EH (cell line): ENCODE measurements at places on chromosomes 6 and 20.

DNA sequence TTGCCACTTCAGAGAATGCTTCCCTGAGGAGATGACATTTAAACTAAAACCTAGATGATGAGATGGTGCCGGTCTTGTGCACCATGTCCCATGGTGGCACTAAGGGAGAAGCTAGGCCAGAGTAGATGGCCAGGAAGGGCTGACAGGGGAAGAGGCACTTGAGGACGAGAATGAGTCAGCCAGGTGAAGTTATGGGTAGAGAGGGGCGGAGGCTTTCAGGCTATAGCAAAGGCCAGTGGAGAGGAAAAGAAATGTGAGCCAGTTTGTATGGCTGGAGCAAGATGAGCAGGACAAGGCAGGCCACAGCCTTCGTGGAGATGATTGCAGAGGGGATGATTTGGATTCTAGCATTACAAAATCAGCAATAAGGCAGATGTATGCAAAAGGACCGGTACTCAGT lies 44.7 kb upstream of the ADGRF4 start:
- no peak for DNase-seq

DNA sequence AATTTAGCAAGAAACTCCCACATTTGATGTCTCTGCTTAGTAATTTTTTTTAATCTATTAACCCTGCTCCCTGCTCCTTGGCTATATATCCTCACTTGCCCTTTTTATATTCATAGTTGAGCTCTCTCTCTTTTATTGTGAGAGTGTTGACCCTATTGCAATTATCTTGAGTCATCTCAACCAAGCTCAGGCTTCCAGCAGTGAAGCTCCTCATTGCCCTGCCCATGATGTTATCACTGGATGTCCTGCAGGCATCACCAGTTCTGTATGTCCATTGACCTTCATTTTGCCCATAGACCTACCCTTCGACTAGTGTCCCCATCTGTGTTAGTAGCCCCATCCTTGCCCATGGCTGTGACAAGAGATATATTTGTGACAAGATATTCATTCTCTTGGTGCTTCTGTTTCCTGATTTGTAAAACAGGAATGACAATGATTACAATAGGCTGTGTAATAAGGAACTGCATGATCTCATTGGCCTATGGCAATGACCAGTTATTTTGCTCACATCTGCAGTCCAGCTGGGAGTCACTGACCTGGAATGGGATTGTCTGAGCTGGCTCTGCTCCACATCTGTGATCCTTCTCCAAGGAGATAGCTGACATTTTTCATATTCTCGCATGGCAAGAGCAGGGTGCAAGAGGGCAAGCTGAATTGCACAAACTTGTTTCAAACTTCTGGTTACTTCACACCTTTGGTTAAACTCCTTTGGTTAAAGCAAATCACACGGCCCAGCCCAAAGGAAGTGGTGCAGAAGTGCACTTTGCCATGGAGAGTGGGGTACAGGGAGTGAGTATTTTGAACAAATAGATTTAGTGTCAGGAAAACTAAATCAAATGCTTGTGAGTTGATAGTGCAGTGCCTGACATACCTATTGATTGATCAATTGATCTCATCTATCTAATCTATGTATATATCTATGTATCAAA lies 47.7 kb upstream of the CST5 start:
- DNase-seq, result peak; percentile 54

- peak; percentile 77 for DNase-seq
Measured at GRCh38 chr20:50302341-50303057, 111.9 kb downstream of the CEBPB start.

DNA sequence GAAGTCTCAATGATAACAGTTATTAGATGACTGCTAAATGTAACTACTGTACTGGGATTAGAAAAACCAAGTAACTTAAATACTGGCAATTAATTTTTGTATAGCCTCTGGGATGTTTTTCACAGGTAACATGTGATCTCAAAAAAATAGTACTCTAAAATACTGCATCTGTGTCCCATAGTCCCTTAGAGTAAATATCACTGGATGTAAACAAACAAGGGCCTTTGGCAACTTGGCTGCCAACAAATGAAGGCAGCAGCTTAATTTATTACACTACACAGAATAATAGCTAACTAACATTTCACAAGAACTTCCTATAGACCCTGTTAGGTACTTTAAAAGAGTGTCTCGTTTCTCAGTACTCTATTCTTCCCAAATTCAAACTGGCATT lies 14.0 kb downstream of the ARHGAP18 start:
- no peak for DNase-seq

- DNase-seq, result peak; percentile 61
Measured at GRCh38 chr20:11902285-11902697, 15.4 kb upstream of the BTBD3 start.

GRCh38 chr6:88358846-88359245 lies 192.7 kb upstream of the CNR1 start:
- peak; percentile 43 for DNase-seq

- DNase-seq, result no peak
Measured at GRCh38 chr20:51938559-51939258, 136.4 kb upstream of the SALL4 start.

DNA sequence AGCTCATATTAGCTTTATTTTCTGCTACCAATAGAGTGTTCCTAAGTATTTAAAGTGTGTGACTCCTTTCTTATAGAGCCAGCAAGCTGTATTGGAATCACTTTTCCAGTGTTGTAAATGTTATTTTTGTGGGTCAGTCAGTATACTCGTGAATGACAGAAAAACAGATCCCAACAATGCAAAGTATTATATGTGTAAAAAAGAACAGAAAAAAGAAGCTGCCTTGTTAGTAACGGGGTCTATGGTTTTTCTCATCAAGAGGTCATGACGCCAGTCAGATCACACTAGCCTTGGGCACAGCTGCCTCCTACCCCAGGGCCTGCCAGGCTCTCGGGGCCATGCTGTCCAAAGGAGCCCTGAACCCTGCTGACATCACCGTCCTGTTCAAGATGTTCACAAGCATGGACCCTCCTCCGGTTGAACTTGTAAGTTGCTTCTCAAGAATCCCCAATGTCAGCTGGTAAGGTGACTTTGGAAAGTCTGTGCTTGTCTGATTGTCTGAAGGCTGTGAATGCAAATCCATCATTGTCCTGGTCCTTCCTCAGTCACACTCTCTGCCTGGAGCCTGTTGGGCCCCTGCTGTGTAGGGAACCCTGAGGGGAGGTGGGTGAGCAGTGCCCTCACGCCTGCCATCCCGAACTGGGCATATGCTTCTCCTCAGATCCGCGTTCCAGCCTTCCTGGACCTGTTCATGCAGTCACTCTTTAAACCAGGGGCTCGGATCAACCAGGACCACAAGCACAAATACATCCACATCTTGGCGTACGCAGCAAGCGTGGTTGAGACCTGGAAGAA lies 9.8 kb downstream of the NELFCD start:
- no peak for DNase-seq

GRCh38 chr6:14281811-14282660 lies 164.5 kb downstream of the CD83 start:
- DNase-seq, result no peak

GRCh38 chr6:43846556-43846955 lies 76.5 kb downstream of the VEGFA start:
- DNase-seq, result peak; percentile 51

- peak; percentile 76 for DNase-seq
Measured at GRCh38 chr6:158086504-158087223, 81.4 kb downstream of the SERAC1 start.

DNA sequence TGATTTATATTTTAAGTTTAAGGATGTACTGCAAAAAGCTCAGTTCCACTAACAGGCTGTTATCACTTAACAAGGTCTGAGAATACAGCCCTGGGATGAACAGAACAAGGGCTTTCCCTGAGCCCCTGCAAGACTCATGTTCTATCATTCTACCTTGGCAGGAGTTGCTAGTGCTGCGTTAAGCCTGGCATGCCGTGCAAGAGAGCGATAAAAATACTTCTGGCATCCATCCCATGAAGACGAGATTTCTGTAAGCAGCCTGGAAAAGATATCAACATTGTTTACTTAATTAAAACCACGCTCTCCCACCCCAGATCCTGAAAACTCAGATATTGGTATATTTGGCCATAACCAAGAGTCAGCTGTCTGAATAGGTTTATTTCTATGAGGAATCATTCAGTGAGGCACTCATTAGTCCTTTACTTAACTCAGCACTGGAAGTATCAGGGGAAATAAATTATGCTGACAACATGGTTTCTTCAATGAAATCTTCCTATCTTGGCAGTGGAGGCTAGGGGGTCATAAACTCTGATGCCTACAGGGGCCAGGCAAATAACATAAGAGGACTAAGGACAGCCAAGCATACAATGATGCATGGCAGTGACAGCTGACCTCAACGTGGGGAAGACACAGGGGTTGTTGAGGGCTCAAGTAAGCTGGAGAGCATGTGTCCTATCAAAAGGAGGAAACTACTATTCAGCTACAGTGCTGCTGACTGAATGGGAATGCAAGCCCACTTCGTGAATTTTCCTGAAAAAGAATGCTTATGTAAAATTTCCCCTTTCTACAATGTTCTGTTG lies 37.6 kb upstream of the LYRM2 start:
- no peak for DNase-seq

- no peak for DNase-seq
Measured at GRCh38 chr20:11271319-11271718, 597.5 kb upstream of the JAG1 start.

- no peak for DNase-seq
Measured at GRCh38 chr6:392441-393390, 1.2 kb downstream of the IRF4 start.

- no peak for DNase-seq
Measured at GRCh38 chr20:9981829-9982228, 53.0 kb upstream of the ANKEF1 start.

DNA sequence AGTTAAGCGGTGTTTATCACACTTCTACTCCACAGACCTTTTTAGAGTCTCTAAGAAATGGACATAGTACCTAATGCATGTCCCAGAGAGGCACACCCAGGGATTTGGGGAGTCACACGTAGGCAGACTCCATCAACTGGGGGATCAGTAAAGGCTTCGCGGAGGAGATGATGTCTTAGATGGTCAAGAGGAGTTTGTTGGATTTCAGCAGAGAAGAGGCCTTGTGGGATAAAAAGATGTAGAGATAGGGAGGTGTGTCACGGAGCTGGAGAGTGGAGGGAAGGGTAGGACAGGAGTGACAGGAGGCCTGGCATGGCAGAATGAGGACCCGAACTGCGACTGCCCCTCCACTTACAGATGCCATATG lies 9.1 kb downstream of the DYNLRB1 start:
- DNase-seq, result no peak

GRCh38 chr6:27078734-27079357 lies 168.7 kb upstream of the PRSS16 start:
- peak; percentile 71 for DNase-seq

DNA sequence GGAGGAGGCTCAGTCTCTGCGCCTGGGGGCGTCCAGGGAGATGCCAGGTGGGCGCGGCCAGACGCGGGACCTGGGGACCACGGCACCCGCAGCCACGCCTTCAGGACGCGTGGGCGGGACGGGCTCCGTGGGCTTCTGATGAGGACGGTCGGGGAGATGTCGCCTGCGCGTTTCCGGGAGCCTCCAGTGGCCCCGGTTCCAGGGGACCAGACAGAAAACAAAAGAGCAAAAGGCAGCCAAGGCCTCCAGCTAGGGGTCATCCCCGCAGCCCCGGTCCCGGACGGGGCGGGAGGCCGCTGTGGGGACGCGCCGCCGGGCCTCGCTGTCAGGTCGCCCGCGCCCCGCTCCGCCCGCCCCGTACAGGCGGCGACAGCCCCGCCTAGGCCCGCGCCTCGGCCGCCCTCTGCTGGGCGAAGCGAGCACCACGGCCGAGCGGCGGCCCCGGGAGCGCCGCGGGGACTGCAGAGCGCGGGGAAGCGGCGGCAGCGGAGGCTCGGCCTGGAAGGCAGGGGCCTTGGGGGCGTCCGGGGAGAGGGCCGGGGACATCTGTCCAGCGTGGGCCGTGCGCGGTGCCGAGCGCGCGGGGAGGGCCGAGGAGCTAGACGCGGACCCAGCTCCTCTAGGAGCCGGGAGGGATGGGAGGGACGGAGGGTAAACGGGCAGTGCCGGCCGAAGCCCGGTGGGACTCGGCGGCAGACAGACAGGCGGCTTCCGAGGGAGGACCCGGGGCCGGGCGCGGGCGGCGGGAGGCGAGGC lies 48.7 kb downstream of the TMEM242 start:
- DNase-seq, result peak; percentile 74

DNA sequence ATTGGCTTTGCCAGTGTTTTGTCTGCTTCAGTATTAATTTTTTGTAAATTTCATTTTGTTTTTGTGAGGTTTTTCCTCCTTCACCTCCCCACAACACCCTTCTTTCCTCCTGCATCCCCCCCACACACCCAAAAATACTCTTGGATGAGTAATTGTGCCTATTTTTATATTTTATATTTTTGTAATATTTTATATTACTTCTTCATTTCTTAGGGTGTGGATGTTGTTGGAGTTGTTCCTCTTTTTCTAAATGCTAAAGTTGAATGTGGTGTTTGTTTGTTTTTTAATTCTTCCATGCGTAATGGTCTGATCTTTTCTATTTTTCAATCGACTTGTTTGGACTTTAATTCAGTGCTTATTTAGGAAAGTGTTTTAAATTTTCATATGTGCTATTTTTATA lies 420.5 kb upstream of the SOX4 start:
- DNase-seq, result no peak

DNA sequence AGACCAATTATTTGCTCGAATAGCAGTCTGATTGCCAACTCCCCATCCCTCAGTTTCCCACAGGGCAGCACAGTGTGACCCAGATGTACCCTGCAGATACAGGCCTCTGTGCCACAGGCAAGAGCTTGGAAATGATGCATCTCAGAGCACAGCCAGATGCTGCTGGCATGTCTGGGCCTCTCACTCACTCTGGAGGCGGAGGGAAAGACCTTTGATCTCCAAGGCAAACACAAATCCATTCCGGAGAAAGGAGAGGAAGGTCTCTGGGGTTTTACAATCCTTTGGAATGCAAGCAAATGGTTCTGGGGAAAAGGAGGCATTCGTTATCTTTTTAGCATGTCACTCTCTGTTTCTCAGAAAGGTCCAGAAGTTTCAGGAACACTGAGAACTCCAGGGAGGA lies 74.2 kb downstream of the RIOK1 start:
- DNase-seq, result peak; percentile 29

DNA sequence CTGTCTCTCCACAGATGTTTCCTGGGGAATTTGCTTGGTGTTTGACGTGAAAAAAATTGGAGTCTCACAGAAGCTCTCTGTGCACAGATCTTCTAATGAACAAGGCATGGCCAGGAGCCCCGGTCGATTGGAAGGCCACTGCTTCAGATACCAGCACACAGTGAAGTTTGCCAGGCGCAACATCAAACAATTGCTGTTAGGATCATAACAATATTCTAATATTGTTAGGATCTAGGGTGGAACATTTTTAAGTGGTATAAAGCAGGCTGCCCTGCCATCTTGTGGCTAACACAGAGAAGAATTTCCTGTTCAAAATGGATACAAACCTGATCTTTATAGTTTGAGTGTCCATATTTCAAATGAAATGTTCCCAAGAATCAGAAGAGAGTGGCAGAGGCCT lies 64.1 kb downstream of the C6orf118 start:
- DNase-seq, result no peak

- DNase-seq, result peak; percentile 83
Measured at GRCh38 chr6:116144605-116145004, 18.7 kb upstream of the COL10A1 start.

- DNase-seq, result no peak
Measured at GRCh38 chr20:50708845-50709635, 17.7 kb upstream of the RIPOR3 start.

- peak; percentile 4 for DNase-seq
Measured at GRCh38 chr6:2101213-2101612, 144.2 kb downstream of the GMDS start.

GRCh38 chr6:8080362-8081151 lies 16.4 kb upstream of the BLOC1S5 start:
- peak; percentile 68 for DNase-seq
